Stimulated activated CD4-positive, alpha-beta T cell treated with anti-CD3 and anti-CD28 coated beads, Interleukin-4, amount 100 ng/mL, for 1 hour (primary cell): ENCODE measurements at places on chromosomes 12 and 14.

DNA sequence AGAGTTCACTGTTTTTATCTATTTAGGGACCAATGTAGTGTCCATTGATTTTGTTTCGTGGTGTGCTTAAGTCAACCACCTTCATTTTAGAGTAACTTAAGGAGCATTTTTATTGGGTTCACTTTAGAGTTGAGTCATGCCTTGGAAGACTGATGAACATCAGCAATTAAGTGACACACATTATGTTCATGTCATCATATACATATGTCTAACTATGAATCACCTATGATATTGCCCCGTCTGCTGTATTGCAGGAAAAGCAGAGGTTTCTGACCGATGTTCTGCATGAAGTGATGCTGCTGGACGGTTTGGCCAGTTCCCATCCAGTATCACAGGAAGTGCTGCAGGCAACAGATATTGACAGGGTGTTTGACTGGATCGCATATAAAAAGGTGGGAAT lies 227.1 kb downstream of the TRHDE start:
- DNase-seq = no peak

- no peak for DNase-seq
Measured at GRCh38 chr14:72851635-72852034, 42.3 kb downstream of the DPF3 start.

DNA sequence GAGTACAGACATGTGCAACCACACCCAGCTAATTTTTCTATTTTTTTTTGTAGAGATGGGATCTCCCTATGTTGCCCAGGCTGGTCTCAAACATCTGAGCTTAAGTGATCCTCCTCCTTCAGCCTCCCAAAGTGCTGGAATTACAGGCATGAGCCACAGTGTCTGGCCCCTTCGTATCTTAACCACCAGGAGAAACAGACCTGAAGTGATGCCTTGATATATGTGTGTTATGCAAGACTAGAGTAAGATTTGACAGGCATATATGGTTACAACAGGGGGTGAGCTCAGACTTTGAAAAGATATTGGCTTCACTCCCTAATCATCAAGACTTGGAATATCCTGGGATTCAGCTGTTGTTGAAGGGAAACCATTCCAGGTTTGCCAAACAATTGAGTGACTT lies 10.7 kb upstream of the GALNT6 start:
- no peak for DNase-seq

GRCh38 chr12:118397708-118398440 lies 21.5 kb downstream of the SUDS3 start:
- DNase-seq = no peak

- no peak for DNase-seq
Measured at GRCh38 chr12:104412681-104413080, 44.1 kb upstream of the CHST11 start.

DNA sequence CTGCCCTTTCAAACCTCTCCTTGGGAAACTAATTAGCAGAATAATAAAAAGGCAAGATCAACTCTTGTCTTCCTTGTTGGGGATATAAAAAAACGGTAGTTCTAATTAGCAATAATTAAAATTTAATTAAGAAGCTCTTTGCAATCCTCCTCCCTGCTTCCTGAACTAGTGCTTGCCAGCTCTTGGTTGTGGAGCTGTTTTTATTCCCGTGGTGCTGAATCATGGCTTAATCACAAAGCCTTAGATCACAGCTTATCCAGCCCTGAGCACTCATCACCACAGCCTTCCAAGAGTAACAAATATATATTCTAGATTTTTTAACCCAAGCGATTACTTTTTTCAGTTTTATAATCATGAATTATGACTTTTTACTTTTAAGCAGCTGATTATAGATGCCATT lies 63.2 kb upstream of the INSM2 start:
- DNase-seq = no peak

- DNase-seq = no peak
Measured at GRCh38 chr12:68831272-68831671, 23.3 kb downstream of the MDM2 start.

- no peak for DNase-seq
Measured at GRCh38 chr12:67457136-67457535, 188.0 kb downstream of the CAND1 start.

GRCh38 chr12:23941780-23942179 lies 7.7 kb downstream of the SOX5 start:
- DNase-seq = no peak
